Activated T-helper 1 cell treated with anti-CD3 and anti-CD28 coated beads, Interleukin-2, amount 50 U/mL, for 16 hours (primary cell): ENCODE measurements at places on chromosomes 6 and 20.

DNA sequence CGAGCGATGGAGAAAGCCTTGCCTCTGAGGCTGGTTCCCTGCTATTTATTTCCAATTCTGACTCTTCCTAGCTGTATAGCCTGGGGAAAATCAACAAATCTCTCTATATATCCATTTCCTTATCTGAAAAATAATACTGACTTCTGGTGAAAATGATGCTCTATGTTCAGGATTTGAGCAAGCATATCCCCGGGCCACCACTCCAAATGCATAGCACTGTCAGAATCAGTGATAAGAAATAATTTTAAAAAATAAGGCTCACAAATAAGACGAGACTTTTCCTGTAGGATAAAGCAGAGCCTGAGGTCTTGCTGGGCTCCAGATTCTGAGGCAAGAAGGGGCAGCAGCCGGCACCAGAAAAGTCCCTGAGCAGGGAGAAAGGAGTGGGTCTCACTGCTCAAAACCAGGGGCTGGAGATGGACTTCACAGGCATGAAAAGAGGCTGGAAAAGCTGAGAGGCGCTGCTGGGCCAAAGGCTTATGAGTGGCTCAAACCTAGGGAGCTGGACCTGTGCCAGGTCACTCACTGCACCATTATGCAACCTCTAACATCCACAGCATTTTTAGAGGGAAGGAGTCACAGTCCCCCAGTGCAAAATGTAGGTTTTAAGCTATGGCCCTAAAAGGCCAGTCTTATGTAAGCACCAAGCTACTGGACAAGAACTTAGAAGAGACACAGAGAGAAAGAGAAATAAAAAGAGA, 48.1 kb upstream of the SLC17A4 start:
- DNase-seq, result no peak

DNA sequence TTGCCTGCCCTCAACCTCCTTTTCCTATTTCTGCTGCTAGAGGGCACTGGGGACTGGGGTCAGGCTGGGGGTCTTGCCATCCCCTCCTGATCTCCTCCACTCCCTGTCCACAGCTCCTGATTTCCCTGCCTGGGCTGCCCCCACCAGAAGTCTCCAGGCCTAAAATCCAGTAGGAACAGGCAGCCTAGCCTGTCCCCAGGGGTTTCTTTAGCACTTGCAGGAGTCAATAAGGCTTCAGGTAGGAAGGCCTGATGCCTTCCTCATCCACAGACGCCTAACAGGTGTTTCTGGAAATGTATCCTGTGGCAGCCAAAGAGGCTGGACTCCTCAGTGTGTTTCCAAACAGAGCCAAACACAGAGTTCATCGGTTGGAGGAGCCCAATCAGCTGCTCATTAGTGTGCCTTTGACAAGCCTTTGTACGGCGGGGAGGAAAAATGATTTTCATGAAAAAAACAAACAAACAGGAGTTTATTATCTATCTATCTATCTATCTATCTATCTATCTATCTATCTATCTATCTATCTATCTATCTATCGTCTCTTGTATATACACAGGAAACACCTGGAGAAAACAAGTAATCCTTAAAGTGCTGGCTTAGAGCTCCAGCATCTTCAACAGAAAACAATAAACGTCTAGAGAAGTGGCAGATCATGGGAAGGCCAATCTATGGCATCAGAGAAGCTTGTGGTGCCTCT, 3.7 kb upstream of the RAET1E start:
- no peak for DNase-seq

DNA sequence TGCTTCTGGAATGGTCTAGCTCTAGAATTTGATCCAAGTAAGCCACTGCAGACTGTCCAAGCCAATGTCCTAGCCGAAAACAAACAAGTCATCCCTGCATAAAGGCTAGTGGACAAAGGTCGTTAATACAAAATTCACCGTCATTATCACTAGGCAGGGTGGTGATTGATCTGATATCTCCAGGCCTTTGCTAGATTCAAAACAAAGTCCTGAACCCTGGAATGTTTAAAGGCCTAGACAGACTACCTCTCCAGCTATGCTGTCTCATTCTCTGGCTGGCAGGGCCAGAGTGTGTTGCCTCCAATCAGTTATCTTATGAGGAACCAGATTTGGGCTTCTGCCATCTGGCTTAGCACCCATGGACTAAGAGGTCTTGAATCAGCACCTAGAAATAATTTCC, 38.3 kb downstream of the MAP7 start:
- no peak for DNase-seq

DNA sequence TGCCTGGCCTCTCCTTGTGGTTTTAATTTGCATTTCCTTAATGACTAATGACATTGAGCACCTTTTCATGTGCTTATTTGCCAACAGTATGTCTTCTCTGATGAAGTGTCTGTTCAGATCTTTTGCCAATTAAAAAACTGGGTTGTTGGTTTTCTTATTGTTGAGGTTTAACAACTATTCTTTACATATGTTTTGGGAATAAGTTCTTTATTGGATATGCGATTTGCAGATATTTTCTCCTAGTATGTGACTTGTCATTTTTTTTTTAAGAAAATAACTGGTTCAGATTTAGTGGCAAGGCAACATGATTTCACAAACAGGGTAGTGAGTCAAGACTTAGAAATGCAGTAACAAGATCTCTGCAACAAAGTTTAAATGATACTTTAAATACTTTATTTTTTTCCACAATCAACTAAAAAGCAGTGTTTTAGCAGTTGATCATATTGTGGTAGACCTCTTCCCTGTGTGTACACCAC, 67.8 kb downstream of the TIAM2 start:
- DNase-seq, result no peak

DNA sequence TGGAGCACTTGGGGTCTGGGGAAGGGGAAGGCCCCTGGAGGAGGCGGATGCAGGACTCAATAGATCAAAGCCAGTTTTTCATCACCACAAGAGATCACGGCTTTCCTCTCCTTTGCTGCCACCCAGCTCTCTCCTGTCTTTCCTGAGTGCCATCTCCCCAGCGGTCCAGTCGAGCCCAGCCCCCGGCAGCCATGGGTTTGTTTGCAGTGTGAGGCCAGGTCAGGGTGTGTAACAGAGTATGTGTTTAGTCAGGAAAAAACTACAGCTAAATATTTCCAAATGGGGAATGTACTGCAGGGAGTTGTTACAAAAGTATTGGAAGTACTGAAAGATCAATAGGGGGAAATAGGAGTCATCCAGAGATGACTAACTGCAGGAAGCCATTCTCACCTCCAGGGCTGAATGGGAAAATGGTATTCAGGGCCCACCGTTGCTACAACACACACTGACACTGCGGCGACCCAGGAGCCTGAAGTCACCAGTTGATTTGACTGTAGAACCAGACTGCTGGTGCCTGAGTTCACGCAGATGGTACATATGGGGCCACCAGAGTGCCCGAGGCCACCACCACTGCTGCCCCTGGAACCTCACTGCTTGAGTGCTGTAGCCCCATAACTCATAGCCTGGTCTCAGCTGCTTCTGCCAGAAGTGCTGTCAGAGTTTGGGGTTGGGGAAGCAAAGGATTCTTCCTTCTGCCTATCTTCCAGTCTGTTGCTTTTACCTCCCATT, 23.6 kb upstream of the FANCE start:
- no peak for DNase-seq

DNA sequence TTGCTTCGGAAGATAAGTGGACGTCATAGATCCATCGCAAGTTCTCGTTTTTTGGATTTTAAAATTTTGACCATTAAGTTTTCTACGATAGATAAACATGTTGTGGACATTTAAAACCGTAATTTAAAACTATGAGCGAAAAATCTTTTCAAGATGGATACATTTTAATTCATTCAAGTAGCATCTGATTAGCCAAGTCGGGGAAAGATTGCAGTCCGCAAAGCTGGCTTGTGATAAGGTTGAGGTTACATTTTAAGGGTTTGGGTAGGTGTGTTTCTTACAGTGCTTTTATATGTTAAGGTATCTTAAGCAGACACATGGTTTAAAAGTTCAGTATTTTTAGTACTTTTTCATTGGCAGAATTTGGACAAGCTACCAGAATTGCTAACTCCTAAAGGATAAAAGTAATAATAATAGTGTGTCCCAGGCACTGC, 1.2 kb downstream of the WTAP start:
- no peak for DNase-seq

- no peak for DNase-seq
Measured at GRCh38 chr20:47188540-47188939, 168.0 kb downstream of the ZMYND8 start.

GRCh38 chr6:152309006-152309405, 328.2 kb downstream of the SYNE1 start:
- DNase-seq, result no peak

DNA sequence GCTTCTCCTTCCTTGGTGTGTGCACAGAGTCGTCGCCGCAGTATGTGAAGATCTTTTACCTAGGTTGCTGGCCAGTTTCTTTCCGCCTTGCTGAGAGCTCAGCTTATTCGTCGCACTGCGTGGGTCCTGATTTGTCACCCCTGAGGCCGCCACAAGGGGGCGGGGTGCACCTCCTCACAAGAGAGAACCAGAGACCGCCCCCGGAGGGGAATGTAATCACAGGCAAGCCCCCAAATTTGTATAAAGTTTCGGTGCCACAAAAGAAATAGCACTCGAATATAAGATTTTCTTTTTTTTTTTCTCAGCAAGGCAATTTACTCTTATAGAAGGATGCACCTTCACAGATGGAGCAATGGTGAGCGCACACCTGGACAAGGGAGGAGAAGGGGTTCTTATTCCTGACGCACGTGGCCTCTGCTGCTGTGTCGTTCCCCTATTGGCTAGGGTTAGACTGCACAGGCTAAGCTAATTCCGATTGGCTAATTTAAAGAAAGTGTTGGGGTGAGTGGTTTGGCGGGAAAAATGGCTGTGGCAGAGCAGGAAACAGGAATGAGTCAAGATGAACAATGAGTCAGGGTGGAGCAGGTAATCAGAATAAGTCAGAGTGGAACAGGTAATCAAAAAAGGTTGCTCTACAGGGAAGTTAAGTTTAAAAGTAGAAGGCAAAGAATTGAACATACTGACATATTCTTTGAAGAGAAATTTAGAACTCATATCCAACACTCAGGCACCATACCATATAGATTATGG, 19.5 kb downstream of the NCOA3 start:
- DNase-seq, result no peak

DNA sequence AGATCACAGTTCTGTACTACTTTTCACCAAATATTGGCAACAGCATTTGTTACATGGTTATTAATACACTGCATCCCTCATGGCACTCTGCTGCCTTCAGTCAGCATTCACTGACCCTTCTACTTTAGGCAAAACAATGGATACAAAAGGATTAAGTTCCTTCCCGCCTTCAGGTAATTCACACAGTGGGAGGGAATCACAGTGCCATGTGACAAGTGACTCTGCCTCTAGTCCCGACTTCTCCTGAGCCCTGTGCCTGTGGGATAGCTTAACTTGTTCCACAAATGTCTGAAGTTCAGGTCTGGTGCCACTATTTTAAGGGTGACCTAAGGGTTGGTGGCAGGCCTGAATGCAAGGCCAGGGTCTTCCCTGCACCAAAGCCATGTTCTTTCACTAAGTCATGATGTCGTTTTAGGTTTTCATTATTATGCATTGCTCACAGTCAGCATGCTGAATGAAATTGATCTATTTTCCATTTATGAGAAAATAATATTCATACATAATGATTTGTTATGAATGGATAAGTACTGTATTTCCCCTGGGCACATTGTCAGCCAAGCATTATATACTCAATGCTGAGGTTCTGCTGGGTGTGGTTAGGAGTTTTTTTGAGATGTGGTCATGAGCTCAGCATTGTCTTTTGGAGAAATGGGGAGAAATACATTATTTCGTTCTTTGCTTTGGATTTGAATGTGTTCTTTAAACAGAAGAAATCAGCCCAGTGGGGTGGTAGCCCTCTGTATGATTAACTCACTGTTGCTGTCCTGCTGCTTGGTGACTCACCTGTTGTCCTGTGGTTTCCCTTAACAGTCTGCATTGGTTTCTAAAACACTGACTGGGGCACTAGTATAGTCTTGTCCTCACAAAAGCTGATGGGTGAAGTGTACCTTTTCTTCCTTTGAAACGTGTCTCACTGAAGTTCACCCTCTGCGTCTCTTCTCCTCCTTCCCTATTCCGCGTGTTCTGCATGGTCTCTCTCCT, 66.4 kb downstream of the AFDN start:
- no peak for DNase-seq

DNA sequence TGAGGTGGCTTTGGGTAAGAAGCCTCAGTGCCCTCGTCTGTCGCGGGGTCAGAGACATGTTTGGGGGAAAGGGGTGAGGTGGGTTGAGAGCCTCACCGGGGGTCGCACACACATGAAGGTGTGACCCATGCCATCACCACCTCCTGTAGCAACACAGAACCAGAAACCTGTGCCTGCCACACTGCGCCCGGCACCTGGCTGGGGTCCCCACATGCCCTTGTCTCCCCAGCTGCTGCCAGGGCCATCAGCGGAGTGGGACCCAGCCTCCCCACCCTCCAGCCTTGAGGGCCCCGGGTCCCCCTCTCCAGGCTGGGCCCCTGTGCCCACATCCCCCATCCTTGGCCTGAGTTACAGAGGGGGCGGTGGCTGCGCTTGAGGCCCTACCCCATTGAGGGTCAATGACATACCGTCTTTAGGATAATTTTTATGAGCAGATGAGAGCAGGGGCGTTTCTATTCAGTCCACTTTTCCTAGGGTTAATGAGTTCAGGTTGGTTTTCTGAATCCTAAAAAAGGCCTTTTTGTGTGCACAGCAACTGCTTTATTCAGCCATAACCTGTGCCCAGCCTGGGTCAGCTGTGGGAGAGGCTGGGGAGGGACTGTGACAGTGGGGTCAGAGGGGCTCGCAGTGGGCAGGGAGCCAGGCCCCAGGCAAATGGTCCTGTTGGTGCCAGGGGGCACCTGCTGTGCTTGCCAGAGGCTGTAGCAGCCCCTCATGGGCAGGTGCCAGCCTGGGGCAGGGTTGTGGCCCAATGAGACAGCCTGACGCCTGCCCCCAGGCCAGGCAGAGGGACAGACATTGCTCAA, 19.4 kb downstream of the APCDD1L start:
- no peak for DNase-seq

- no peak for DNase-seq
Measured at GRCh38 chr6:116398316-116399010, 27.7 kb downstream of the DSE start.

DNA sequence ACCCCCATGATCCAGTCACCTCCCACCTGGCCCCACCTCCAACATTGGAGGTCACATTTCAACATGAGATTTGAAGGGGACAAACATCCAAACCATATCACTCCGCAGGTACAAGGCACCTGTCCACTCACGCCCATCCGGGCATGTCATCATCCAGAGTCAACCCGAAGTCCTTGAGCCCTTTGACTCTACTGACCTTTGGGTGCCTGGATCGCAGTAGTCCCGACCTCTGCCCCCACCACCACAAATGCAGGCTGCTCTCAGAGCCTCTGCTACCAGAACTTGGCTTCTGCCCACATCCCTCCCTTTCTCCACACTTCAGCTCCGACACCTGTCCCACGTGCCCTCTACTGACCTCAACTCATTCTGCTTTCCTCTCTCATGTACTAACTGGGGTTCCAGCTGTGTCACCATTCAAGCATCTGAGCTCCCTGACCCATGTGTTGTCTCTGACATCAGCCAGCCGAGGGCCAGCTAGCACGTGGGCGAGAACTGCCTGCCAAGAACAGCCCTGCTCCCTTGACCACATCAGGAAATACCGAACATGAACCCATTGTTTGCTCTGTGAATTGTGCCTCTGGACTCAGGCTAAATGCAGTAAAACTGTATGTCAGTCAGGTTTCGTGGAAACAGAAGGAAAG, 498.3 kb upstream of the SULF2 start:
- no peak for DNase-seq

GRCh38 chr6:34273242-34273805, 24.5 kb upstream of the SMIM29 start:
- DNase-seq, result no peak

- no peak for DNase-seq
Measured at GRCh38 chr20:62354811-62355341, 12.2 kb downstream of the LAMA5 start.
